ENCODE measurements at places on chromosomes 4 and X.

DNA sequence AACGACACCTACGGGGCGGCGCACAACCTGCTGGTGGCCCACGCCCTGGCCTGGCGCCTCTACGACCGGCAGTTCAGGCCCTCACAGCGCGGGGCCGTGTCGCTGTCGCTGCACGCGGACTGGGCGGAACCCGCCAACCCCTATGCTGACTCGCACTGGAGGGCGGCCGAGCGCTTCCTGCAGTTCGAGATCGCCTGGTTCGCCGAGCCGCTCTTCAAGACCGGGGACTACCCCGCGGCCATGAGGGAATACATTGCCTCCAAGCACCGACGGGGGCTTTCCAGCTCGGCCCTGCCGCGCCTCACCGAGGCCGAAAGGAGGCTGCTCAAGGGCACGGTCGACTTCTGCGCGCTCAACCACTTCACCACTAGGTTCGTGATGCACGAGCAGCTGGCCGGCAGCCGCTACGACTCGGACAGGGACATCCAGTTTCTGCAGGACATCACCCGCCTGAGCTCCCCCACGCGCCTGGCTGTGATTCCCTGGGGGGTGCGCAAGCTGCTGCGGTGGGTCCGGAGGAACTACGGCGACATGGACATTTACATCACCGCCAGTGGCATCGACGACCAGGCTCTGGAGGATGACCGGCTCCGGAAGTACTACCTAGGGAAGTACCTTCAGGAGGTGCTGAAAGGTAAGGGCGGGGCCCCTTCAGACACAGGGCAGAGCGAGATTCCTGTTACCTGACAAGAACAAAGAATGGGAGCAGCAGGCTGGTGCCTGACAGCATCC lies 11.7 kb downstream of the RPL9 start:
- peak; percentile 74 for DNase-seq

- no peak for DNase-seq
Measured at GRCh38 chr4:162661913-162662312, 498.1 kb upstream of the FSTL5 start.

DNA sequence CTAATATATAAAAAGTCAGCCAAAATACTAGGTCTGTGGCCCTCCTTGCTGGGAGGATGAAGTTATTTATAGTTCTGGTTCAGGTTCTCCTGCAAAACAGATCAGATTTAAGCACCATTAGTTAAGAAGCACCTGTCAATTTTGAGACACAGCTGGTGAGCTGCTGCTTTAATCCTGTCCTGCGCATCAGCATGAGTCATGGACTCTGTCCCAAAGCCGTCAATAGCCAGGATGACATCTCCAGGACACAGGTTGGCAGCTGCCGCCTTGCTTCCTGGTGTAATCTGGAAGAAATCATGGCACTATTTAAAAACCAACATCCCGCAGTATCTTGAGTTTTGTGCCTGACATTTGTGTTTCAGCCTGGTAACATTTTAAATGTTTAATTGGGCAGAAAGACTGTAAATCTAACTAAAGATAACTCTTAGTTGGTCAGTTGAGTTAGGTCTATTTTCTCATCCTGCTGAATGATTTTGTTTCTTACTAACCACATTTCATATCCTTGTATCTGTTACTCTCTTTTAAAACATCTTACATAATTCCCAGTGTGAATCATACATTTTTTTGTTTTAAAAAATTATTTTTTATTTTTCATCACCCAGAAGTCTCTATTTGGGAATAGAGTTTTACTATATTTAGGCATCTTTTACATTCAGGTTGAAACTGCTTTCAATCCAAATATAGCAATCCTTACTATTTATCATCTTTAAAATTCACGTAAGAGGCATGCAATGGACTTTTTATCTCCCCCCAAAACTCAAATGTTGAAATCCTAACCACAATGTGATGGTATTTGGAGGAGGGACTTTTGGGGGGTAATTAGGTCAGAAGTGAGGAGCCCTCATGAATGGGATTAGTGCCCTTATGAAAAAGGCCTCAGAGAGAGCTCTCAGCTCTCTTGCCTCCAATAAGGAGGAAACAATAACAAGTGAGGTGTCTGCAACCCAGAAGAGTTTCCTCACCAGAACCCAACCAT lies 10.1 kb downstream of the PDLIM3 start:
- no peak for DNase-seq

DNA sequence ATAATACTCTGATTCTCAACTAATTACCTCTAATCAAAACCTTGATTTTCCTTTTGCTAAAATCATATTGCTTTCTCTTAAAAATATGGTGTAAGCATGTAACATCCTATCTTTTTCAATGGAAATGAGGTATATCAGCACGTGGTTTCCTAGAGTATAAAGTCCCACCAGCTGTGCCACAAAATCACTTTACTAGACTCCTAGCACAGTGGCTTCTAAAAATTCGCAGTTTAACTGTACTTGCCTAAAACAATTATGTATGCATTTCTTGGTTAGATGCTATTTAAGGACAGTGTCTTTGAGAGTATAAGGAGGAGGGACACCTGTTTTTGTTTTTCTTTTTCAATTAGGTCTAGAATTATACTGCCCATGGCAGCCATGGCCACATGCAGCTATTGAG lies 62.8 kb downstream of the GK start:
- no peak for DNase-seq

- no peak for DNase-seq
Measured at GRCh38 chr4:110155654-110156053, 42.8 kb downstream of the ELOVL6 start.

DNA sequence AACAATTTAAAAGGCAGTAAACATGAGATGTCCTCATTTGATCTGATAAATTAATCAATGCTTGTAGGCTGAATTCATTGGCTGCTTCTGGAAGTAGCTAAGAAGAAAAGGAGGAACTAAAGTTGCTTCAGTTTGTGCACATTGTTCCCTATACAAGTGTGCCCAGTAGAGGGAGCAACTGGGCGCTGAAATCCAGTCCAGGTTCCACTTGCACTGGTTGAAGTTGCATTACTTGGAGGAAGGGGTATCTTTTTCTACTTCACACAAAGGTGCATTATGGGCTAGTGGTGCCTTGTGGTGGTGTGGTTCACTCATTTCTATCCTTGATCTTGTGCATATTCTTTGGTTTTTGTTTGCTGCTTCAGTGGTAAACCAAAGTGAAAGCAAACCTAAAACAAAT lies 67.9 kb upstream of the SOX3 start:
- peak; percentile 26 for DNase-seq

GRCh38 chr4:60780874-60781273 lies 419.3 kb upstream of the ADGRL3 start:
- peak; percentile 41 for DNase-seq

- DNase-seq, result peak; percentile 23
Measured at GRCh38 chr4:73919691-73920090, 50.5 kb downstream of the CXCL1 start.

- no peak for DNase-seq
Measured at GRCh38 chr4:183202523-183202922, 103.5 kb downstream of the WWC2 start.

- DNase-seq, result no peak
Measured at GRCh38 chrX:118114971-118115370, 1.6 kb downstream of the KLHL13 start.

DNA sequence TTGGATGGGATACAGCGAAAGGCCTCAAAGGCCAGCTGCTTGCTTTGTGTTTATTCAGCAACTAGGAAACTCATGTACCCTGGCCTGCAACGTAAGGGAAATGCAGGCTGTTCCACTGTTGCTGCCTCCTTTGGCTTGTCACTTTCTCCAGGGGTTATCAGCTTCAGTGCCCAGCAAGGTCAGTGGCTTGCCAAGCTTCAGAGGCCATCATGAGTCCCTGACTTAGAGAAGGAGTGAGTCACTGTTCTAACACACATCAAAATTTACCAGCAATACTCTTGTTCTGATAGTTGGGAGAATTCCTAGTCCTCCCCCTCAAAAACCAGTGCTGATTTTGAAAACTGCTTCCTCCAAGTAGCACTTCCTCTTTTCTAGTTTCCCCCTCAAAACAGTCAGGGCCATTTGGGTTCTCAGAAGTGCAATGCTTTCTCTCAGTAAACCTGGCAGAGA lies 250.8 kb downstream of the ARHGAP24 start:
- no peak for DNase-seq

- DNase-seq, result no peak
Measured at GRCh38 chr4:16415751-16416150, 189.5 kb upstream of the TAPT1 start.

DNA sequence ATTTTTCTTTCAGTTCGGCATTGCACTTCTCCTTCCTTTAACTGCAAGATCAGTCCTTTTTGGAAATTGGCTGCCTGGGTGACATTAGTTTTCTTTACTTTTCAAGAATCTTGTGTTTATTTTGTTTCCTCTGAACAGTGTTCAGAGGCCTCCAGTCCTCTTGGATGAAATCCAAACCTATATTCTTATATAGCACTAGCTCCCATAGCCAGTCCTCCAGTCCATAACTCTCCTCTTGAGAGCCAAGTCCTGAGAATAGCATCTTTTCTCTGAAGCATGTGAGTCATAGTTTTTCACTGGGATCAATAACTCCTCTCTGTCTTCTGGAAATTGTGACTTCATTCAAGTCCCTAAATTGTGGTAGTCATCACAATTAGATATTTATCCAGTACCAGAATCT lies 357.5 kb downstream of the RAPGEF2 start:
- DNase-seq, result no peak

GRCh38 chr4:87311684-87312083 lies 11.0 kb downstream of the HSD17B13 start:
- DNase-seq, result no peak

DNA sequence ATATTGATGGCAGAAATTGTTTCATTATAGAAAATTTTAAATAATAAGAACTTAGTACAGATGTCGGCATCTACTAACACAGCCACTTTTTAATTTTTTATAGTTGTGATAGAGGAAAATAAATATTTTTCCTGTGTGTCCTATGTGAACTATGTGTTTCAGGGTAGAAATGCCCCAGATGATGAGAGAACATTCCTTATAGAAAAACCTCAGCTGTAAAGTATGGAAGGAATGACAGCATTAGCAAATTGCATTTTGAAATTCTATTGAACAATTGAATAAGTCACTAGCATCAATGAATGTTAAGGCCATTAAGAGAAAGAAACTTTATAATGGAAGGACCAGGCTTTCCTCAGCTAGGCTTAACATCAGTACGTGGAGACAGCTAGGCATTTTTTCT lies 149.2 kb downstream of the CFAP299 start:
- DNase-seq, result no peak

GRCh38 chr4:128454881-128455280 lies 167.3 kb upstream of the PGRMC2 start:
- peak; percentile 22 for DNase-seq

GRCh38 chr4:101321481-101322042 lies 25.8 kb downstream of the PPP3CA start:
- no peak for DNase-seq

- peak; percentile 10 for DNase-seq
Measured at GRCh38 chr4:112402098-112402497, 104.9 kb downstream of the ALPK1 start.

GRCh38 chrX:53435997-53436396 lies 1.8 kb upstream of the HSD17B10 start:
- DNase-seq, result peak; percentile 53

DNA sequence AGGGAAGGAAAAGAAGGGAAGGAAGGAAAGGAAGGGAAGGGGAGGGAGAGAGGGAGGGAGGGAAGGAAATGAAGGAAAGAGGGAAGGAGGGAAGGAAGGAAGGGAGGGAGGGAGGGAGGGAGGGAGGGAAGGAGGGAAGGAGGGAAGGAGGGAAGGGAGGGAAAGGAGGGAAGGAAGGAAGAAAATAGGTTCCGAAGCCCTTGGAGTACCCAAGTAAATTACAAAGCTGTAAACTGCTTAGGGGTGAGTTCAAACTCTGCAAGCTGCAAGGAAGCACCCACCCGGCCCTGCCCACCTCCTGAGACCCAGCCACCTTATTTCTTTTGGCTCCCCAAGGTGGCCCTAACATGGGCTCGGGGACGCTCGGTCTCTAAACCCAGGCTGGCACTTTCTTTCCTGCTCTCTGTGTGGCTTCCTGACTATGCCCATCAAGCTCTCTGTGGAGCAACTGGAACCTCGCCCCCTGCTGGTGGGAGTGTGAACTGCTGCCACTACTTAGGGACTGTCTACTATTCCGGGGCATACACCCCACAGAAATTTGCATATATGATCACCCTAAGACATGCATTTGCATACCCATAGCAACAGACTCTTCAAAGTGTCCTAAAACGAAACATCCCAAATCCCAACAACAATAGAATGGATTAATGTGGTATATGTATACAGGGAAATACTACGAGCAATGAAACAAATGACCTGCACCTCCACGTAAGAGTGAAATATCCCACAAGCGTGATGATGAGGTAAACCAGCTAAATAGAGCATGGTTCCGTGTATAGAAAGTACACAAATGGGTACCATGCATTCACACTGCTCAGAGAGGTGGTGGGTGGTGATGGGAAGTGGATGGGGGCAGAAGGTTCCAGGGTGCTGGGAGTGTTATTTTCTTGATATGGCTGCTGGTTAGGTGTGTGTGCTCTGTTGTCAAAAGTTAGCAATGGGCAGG lies 151.7 kb upstream of the TBL1X start:
- DNase-seq, result peak; percentile 2

GRCh38 chr4:138663883-138664282 lies 351.7 kb upstream of the NOCT start:
- DNase-seq, result no peak

- DNase-seq, result peak; percentile 87
Measured at GRCh38 chrX:44580466-44580865, 37.8 kb upstream of the FUNDC1 start.

- no peak for DNase-seq
Measured at GRCh38 chrX:136766785-136767103, 14.0 kb downstream of the ARHGEF6 start.

DNA sequence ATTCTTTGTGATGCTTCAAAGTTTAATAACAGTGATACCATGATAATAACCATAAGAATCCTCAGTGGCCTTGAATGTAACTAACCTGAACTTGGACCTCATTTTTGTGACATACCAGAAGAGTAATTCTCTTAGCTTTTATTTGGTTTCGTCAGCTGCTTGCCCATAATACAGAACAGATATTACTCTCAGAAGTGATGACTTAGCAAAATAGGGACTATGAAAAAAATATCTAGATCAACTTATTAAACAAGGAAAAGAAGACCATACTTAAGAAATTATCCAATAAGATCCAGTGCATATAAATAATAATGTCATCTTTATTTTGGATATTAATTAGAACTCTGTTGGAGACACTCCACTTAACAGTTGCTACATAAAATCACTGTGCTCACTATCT lies 236.9 kb upstream of the GPC4 start:
- DNase-seq, result no peak

DNA sequence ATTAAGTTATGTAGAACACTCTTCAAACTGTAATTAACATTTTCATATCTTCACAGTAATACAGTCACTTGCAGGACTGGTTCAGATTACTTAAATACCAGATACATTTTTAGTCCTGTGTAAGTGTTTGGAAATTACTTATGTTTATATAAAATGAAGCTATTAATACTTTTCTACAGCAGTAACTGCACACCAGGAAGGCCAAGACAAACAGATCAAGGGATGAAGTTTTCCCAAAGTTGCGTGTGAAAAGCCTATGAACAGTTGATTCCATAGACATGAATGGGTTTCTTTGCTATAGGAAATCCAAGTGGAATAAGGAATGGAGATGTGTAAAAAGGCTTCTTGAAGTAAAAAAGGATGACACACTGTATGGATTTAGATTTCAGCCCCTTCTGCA lies 28.9 kb upstream of the DRP2 start:
- no peak for DNase-seq

Data from bronchial epithelial cell (primary cell).